Gastroesophageal sphincter (tissue), 4 donors: ENCODE measurements at places on chromosomes 6 and 20. TPM values are rescaled to one million over a fixed set of nuclear protein-coding genes. Genes with fewer than 3 reads are reported as not detected.

Gene ADAT2
- 3.7 TPM for total RNA-seq

Gene PSORS1C1
- 0.12 TPM for total RNA-seq

Gene IP6K3
- 0.32 TPM for total RNA-seq

Gene RIPOR2
- 14.9 TPM for total RNA-seq

Gene TREML2
- not detected for total RNA-seq

Gene BCAS4
- total RNA-seq = 4.4 TPM

Gene TRERF1
- total RNA-seq = 4.7 TPM

Gene DUSP15
- 1.5 TPM for total RNA-seq

Gene CCN6
- total RNA-seq = not detected

Gene TFAP2C
- total RNA-seq = 0.16 TPM

Gene NEURL2
- total RNA-seq = 2.2 TPM

Gene RNF182
- total RNA-seq = 0.16 TPM

Gene EPHA7
- total RNA-seq = 210 TPM

Gene OPRM1
- total RNA-seq = 0.87 TPM

Gene TRAPPC3L
- not detected for total RNA-seq

Gene KCNQ2
- 0.40 TPM for total RNA-seq

Gene SPATS1
- not detected for total RNA-seq

Gene KHDC1L
- total RNA-seq = not detected

Gene TRIM40
- not detected for total RNA-seq
